Thyroid gland (tissue), 4 donors: ENCODE measurements at places on chromosomes 6 and 20. TPM values are rescaled to one million over a fixed set of nuclear protein-coding genes. Genes with fewer than 3 reads are reported as not detected.
A peak's percentile ranks its signal among the peaks of the same experiment; 100 is the strongest.

DNA sequence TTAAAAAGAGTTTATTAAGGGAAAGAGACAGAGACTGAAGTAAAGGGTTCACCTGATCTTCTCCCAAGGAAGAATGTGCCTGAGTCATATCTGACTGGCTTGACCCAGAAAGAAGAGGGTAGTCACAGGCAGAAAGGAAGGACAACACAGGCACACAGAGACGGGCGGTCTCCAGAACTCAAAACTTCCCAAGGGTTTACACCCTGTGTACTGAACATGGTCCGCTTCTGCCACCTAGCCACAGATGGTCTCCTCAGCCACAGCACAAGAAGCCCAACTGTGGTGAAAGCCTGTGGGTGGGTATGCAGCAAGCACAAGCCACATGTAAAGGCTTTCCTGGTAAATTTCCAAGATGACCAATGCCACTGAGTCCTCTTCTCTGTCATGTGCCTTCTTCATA is 17.2 kb downstream of the UNC5CL start:
- DNase-seq = peak; percentile 40

GRCh38 chr6:26044140-26045064 is 42.8 kb upstream of the HFE start:
- DNase-seq = peak; percentile 45

DNA sequence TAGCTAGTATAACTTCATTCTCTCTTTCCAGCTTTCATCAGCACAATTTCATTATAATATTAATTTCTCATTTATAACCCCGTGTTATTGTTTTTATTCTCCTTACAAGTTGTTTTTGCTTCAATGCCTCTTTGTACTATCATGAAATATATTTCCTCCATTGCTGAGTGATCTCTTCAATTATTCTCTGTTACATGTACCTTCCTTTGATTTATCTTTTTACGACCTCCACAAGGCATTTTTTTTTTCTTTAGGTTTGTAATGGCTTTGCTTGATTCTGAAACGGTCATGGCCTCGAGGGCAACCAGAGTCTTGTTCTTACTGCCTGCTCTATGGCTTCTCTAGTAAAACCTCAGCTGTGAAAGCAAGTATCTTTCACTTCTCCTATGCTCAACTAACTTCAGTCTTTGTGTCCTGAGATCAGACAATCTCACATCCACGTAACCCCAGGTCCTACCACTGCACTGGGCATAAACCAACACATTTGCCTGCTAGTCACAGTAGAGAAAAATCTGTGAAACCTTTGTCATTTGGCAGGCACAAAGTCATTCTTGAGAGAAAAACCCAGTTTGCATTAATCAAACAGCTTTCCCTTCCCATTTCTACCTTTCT is 119.9 kb downstream of the UST start:
- DNase-seq = no peak

- no peak for DNase-seq
Observed at GRCh38 chr6:84671183-84671582, 93.2 kb downstream of the TBX18 start.

DNA sequence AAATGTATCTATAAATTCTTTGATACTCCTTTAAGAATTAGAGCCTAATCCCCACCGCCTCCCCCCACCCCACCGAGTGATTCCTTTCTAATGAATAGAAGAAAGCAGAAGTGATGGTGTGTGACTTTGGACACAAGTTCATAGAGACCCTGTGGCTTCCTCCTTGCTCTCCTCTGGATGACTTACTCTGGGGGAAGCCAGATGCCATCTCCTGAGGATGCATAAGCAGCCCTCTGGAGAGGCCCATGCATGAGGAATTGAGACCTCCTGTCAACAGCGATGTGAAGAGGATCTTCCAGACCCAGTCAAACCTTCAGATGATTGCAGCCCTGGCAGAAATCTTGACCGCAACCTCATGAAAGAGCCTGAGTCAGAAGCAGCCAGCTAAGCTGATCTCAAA is 21.1 kb downstream of the AHCY start:
- no peak for DNase-seq

GRCh38 chr6:42224222-42225028 is 6.8 kb upstream of the MRPS10 start:
- no peak for DNase-seq

DNA sequence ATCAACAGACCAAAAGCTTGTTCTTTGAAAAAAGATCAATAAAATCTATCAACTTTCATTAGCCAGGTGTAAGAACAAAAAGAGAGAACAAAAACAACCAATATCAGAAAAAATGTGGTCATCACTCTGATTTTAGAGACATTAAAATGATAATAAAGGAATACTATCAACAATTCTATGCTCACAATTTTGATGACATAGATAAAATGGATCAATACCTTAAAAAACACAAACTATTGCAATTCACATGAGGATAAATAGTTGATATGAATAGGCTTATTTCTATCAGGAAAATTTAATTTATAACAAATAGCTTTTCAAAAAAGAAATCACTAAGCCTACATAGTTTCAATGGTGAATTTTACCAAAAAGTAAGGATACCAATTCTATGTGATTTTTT is 809.4 kb upstream of the EYS start:
- DNase-seq = no peak

DNA sequence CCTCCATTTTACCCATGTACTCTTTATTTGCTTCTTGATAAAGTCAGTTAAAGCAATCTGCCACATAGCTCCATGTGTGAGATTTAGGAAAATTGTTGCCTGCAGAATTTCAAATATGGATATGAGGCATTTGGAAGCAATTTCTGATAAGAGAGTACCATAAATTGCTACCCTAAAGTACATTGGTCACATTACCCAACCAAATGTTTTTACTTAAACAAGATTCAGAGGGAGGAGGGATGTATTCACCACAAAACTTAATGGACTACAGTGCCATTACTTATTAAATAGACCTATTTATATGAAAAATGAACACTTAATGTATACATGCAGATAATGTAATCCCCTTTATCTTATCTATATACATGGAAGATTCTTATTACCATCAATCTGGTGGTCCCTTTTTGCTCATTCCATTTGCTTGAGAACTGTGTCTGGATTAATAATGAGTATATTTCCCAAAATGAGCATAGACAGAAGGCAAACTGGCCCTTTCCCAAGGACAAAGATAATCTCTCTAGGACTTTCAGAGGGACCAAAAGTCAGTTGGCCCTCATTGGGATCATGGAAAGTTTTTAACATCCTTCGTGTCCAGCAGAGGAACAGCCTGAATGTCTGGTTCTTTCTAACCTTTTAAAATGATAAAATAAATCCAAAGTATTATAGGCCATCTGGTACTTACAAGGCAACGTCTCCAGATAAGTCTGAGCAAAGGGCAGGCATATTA is 526.4 kb downstream of the CBLN4 start:
- no peak for DNase-seq

- peak; percentile 48 for DNase-seq
Observed at GRCh38 chr20:63891061-63892002, 3.6 kb upstream of the DNAJC5 start.

DNA sequence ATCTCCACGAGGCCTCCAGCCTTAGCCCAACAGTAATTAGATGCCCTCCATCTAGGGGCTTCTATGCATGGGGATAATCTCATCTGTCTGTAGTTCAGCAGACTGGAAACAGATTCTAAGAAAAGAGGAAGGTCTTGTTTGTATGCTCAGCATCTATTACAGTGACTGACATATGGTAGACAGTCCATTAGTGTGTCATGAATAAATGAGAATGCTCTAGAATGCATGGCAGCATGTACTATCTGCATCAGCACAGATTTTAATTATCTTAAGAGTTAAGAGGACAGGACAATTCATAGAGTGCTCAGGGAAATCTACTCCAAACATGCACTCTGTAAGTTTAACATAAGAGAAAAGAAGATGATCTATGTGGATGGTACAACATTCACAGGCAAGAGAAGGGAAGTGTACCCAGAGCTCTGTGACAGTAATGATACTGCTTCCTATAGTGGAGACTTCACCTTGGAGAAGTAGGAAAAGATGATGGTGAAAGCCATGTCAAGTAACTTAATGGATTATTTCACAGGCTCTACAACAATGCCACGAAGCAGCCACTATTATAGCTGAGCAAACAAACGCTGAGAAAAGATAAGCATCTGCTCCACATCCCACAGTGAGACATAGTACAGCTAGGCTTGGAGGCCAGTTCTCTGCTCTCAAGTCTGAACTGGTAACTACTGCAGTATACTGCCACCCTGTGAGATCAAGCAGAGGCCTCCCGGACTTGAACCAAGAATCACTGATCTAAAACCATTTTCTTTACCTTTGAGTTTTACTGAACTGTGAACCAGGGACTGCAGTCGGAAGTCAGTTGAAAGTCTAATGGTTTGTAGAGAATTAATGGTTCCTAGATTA is 309.2 kb upstream of the SPTLC3 start:
- DNase-seq = no peak

DNA sequence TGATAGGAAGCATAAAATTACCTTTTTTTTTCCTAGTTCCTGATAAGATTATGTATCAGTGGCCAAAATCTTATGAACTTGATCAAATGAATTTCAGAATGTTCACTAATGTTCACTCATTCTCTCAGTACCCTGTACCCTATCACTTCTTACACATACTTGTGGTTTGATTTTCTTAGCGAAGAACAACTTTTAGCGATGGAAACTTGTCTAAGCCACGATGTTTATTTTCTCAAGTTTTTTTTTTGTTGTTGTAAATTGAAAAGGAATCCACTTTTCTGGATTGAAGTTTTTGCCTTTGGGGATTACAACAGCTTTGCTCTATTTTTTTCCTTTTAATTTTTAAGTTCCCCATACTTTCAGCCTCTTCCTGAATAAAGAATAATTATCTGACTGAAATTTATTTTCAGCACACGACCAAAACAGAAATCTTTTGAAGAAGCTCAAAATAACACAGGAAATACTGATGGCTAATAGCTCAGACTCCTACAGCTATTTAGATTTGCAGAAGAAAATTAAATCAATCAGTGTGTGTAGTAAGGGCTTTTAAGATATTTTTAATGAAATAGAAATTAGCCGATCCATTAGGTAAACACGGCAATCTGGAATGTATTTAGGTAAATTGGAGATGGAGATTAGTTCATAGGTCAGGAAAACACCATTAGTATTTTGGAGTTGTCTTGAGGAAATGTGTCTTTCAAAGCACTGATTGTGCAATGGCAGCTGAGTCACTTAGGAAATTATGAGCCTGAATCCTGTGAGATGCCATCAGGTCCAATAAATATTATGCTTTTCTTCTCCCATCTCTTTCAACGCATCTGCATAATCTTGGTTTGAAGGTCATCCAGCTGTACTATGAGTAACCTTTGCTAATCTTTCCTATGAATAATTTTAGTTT is 217.5 kb downstream of the GJA1 start:
- DNase-seq = no peak

DNA sequence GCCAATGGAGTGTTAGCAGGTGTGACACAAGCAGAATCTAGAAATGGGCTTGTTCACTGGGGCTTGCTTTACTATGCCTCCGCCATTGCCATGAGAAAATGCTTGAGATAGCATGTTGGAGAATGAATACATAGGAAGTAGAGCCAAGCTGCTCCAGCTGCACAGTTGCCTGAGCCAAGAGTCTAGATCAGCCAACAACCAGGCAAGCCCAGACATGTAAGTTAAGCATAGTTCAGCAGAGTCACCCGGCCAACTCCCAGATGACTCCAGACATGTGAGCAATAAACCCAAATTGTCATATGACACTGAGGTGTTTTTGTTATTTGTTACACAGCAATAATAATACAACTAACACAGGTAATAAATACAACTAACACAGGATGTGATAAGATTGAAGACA is 167.9 kb downstream of the HAO1 start:
- DNase-seq = no peak

- DNase-seq = no peak
Observed at GRCh38 chr6:56581296-56581925, 61.3 kb downstream of the DST start.

GRCh38 chr6:43355862-43356590 is 13.4 kb downstream of the ZNF318 start:
- DNase-seq = no peak

GRCh38 chr6:108159981-108160380 is 5.8 kb upstream of the NR2E1 start:
- no peak for DNase-seq

DNA sequence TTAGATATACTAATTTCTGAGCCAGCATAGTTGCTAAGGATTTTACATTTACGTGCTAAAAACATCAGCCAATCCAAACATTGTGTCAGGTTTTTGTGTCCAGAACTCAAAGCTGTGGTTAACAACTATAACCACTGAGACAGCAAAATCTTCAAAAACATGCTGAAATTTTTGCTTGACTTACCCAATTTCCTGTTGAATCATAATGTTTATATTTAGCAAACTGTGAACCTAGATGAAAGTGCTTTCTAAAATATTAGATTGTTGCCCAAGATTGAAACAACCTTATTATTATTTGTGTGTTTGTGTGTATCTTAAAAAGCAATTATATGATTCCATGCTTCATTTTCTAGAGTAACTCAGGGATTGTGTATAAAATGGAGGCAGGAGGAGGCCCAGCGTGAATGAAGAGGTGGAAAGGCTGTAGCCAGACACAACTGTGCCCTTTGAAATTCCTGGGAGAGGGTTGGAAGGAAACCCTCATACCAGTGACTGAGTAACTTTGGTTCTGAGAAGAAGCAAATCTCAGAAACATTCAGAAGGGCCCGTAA is 48.0 kb downstream of the ARMC2 start:
- DNase-seq = no peak

DNA sequence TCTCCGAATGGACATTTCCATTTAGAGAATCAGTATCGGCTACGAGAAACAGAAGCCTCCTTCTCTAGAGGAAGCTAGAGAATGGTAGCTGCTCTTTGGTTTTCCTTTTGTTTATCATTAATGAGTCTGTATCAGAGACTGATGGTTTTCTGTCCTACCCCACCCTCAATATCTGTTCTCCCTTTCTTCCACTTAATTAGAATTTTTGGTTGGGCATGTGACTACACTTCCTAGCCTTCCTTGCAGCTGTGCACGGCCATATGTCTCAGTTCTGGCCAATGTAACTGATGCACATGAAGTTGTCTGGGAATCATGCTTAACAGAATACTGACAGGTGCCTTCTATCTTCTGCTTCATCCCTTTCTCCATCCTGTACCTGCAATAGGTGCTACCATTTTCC is 19.0 kb downstream of the RNF24 start:
- DNase-seq = no peak

CENPB gene
- total RNA-seq = 85.9 TPM

HDAC2 gene
- total RNA-seq = 44.1 TPM

MYLK2 gene
- total RNA-seq = 0.22 TPM

SPDEF gene
- total RNA-seq = not detected

MDFI gene
- total RNA-seq = 7.0 TPM

IP6K3 gene
- total RNA-seq = 7.9 TPM

CYP21A2 gene
- 0.33 TPM for total RNA-seq

DDX43 gene
- total RNA-seq = 5.8 TPM

LEMD2 gene
- 50.0 TPM for total RNA-seq

NCOA7 gene
- total RNA-seq = 14.6 TPM
